Ascending aorta (tissue), 2 donors: ENCODE measurements at places on chromosomes 12 and 14.
A peak's percentile ranks its signal among the peaks of the same experiment; 100 is the strongest.

- DNase-seq: no peak
These were observed 84.2 kb downstream of the AVPR1A start for GRCh38 chr12:63066782-63067181.

DNA sequence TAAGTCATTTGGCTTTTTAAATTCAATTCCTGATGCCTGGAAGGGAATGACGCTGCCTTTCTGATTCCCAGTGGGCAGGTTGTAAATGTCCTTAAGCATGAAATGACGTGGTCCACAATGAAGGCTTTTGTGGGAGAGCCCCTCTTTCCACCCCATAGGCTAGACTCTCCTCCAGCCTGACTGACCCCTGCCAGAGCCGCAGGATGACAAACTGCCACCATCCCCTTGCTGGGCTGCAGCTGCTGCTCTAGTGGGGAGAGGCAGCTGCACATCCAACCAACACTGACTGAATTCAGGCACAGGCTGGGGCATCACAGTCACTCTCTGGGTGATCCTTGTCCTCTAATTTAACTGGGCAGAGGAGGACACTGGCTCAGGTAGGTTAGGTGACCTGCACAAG, 6.3 kb downstream of the TSPAN11 start:
- no peak for DNase-seq

- DNase-seq: no peak
These were observed 767 bp upstream of the CCNT1 start for GRCh38 chr12:48717252-48717695.

- DNase-seq: no peak
These were observed 17.4 kb downstream of the TMEM119 start for GRCh38 chr12:108580531-108580930.

DNA sequence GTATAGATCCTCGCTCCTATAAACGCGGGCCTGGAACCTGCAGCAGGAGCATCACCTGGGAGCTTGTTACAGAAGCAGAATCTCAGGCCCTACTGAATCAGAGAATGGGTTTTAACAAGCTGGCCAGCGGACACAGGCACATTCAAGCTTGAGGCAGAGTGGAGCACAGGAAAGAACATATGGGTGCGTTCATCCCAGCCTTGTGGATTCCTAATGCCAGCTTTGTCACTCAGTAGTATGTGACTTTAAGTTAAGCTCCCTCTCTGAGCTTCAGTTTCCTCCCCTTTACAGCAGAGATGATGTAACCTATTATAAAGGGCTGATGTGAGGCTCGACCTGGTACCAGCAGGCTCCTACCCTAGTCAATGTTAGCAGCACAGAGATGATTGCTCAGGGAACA, 204.9 kb downstream of the ZFP36L1 start:
- DNase-seq: no peak

GRCh38 chr12:132614861-132615578, 3.6 kb upstream of the P2RX2 start:
- DNase-seq: peak; percentile 86
